ENCODE measurements at places on chromosomes 4 and X.

DNA sequence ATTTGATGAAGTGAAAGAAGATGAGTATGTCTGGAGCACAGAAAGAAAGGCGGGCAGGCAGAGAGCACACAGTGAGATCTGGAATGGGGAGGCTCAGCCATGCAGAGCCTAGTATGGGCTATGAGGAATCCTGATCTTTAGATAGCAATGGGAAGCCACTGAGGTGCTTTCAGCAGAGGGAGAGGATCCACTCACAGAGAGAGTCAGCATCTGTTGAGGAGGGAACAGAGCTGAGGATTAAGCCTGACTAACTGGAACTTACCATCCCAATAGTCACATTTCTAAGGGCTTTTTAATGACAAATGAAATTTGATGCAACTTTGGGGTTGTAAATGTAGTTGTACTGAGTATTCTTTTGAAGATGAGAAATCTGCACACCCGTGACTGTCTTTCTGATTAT lies 20.6 kb upstream of the FGFBP2 start:
- DNase-seq = no peak

DNA sequence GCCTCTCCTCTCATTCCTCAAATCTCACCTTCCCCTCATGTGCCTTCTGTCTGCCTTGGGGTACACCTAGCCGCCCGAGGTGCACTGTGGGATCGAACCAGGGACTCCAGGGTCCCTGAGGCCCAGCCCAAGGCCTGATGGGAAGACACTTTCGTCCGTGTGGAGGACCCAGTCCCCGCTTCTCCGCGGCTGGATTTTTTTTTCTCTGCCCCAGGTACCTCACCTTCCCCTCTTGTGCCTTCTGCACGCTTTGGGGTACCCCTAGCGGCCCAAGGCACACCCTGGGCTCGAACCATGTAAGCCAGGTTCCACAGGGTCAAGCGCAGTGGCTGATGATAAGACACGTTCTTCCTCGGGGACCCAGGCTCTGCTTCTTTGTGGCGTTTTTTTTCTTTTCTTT lies 530.7 kb downstream of the CWH43 start:
- DNase-seq = no peak

GRCh38 chr4:79854856-79855502 lies 218.1 kb downstream of the ANTXR2 start:
- DNase-seq = no peak

DNA sequence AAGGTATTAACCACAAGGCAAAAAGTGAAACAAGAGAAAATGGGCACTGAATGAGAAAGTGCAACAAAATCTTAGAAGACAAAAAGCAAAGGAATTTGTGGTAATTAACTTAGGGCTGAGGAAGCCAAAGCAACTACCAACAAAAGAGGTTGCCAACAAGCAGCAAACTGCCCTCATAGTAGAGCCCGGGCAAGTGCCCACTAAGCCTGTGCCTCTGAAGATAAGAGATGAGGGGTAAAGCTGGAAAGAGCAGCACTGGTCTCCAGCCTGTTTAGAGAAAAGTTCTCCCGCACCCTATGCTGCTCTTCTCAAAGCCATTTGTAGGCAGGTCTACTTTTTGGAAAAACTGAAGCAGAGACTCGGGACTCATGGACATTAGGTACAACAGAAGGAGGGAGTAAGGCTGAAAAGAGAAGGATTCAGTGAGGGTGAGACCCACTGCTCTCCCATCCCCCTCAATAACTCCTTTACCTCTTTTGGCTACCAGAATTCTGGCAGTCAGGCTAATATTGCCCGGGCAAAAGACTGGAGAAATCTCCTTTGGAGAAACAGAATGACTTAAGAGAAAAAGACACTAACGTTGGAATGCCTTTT lies 29.6 kb upstream of the KCNE5 start:
- no peak for DNase-seq

- peak; percentile 5 for DNase-seq
These were observed 83.4 kb downstream of the PHKA2 start for GRCh38 chrX:18900401-18900976.

DNA sequence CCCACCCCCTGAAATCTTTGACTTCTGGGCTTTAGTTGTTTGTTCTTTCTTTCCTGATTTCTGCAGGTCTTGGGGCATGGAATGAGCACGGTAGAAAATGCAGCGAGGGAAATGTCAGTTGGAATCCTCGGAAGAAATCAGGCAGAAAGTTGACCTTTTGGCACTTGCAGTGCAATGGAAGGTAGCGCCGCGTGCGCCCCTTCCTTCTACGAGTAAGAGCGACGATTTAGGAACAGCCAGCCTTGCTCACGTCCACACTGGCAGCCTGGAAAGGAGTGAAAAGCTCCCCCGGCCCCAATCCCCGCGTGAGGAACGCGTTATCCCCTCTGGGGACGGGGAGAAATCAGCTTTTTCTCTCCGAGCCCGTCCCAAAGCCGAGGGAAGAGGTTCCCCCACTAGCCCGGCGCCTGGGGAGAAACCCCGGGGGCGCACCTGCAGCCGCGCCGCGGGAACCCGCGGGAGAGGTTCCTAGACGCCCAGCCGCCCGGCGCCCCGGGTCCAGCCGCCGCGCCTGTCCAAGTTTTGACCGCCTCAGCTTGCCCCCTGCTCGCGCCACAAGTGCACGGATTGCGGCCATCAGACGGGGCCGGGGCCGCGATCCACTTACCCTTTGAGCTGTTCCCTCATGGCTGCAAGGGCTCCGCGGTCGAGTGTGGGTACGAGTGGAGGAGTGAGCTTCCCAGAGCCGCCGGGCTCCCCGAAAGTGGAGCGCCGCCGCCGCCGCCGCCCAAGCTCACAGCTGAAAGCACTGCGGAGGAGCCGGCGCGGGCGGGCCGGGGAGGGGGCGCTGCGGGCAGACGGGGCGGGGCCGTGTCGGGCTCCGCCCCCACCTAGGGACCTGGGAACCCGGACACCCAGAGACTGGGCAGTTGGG lies 194.6 kb upstream of the FTHL17 start:
- DNase-seq = peak; percentile 33

DNA sequence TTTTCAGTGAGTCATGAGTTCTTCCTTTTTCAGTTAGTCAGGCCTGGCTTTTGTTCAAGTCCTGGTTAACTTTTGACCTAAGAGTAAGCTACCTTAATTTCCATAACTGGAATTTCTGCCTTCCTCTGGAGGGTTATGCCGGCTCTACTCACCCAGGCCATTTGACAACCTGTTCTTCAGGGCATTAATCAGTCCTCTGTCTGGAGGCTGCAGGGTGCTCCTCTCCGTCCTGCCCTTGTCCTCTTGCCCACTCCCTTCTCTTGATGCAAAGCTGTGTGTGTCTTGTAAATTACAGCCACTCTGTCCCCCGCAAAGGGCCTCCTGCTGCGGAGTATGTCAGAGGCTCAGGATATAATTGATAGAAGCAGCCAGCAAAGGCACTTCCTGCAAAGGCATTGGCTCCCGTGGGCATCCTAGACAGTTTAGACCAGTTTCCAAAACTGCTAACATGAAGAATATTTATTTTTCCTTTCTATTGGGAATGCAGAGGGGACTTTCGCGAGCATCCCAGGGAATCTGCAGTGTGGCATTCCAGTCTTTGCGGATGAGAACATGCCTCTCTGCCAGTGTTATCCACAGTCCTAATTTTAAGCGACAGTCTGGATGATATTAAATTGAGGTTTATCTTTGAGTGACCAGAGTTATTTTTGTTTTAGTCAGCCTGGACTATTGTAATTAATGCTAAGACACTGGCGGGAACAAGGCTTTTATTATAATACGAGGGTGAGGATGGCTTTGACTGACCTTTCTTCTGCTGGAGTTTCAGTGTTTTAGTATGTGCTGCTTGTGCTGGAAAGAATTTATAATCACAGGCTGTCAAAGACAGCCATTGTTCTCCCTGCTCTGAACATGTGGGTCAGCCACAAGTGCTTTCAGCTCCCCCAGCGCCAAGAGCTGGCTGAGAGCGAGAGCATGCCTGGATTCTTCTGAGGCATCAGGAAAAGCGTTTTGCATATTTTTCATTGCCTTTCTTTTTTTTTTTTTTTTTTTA lies 74.2 kb downstream of the LIMCH1 start:
- peak; percentile 72 for DNase-seq

- peak; percentile 85 for DNase-seq
These were observed 114.5 kb upstream of the RBPJ start for GRCh38 chr4:26206339-26206738.

- DNase-seq = no peak
These were observed 22.7 kb downstream of the EMCN start for GRCh38 chr4:100495074-100495473.

DNA sequence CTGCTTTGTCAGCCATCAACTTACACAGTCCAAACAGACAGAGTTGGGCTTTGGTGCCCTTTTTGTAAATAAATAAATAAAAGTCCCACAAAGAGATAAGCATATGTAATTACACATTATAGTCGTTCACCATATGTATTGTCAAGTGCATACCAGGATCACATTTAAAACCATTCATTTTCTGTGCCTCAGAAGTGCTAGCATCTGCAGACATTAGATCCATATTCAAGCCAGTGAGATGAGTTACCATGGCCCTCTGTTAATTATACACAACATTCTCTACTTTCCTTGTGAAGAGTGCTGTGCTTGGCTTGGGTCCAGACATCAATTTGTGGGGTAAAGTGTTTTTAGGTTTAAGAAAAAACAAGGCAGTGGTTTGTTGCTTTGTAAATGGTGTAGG lies 76.8 kb downstream of the ENOX2 start:
- DNase-seq = no peak

GRCh38 chrX:81412428-81412827 lies 210.5 kb downstream of the SH3BGRL start:
- DNase-seq = no peak

- DNase-seq = peak; percentile 65
These were observed 60.4 kb downstream of the CCNI start for GRCh38 chr4:77015390-77015789.

DNA sequence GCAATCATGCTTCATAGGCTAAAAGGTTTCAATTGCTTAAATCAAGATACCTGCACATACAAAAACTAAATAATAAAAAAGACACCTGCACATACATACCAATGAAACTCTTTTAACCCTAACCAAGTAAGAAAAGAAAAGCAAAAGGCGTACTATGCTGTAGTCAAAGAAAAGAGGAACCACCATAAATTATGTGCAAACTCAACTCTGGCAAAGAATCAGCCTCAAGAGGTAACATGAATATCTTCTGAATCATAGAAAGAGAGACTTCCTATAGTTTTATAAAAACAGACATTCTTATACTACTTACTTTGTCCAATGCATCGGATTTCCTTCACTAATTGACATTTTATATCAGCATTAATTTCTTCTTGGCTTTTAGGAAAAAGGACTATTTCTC lies 29.3 kb downstream of the MMGT1 start:
- no peak for DNase-seq

DNA sequence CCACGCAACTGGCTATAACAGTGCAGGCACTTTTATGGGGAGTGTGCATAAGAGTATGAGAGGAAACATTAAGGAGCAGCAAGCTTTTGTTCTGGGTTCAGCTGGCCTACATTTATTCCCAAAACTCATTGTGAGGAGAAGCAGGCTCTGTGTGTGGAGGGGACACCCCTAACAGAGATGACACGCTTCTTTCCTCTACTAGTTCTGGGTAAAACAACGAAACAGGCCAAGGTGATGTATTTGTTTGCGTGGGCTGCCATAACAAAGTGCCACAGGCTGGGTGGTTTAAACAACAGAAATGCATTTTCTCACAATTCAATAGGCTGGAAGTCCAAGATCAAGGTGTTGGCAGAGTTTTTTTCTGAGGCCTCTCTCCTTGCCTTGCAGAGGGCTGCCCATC lies 488.6 kb downstream of the MID1IP1 start:
- no peak for DNase-seq

GRCh38 chr4:39324897-39325613 lies 41.1 kb downstream of the RFC1 start:
- no peak for DNase-seq

DNA sequence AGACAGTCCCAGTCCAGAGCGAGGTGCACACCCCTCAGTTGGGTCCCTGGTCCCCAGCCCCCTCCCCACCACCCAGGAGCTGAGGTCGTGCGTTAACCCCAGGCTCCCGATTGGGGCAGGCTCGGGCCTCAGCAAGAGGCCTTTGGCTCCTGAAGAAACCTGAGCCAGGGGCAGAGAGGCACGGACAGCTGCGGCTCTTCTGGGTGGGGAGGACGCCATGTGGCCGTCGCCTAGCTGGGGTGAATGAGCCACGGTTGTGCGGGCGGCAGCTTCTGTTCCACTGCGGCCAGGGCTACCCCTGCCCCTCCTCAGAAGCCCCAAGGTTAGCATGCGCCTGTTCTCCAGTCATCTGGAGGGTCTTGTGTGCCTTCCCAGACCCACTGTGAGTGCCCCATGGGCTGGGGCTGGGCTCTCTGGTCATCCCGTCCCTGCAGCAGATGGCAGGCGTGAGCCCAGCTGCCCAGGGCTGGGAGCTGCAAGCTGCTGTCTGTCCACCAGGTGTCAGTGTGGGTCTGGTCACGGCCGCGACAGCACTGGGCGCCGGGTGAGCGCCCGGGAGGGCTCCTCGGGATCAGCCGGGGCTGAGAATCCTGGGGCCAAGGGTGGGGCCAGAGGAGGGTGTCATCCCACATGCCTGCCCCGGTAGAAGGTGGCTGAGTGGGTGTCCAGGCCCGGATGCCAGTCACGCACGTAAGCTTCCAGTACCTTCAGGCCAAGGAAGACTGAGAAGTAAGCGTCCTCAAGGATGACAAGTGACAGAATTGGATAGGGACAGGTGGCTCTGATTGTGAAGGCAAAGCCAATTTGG lies 21.9 kb downstream of the ATP2B3 start:
- peak; percentile 52 for DNase-seq

DNA sequence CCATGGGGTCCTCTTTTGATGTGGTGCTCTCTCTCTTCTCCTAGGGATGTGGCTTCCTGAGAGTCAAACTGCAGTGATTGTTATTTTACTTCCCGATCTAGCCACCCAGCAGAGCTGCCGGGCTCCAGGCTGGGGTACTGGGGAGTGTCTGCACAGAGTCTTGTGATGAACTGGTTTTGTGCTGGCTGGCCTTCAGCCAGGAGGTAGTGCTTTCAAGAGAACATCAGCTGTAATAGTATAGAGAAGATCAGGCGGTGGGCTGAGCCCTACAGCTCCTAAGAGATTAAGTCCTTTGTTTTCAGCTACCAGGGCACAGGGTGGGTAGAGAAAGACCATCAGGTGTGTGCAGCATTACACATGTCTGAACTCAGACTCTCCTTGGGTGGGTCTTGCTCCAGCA lies 59.0 kb upstream of the AGTR2 start:
- DNase-seq = no peak

DNA sequence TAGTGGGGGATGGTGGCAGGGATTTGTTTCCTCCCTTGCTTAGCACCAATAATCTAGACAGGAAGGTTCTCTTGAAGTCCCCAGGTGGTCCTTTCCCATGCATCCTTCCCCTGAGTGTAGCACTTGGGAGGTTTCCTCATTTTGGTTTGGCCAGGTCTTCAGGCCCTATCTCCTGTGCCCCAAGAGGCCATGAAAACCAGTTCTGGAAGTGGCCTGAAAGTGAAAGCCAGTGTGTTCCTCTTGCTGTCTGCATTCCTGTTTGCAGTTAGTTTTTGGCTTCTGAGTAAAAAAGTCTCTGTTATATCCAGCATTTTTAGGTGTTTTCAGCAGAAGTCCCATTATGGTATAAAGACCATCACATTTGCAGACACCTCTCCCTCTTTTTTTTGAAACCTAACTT lies 59.5 kb downstream of the MTM1 start:
- no peak for DNase-seq

GRCh38 chr4:37999000-37999716 lies 39.0 kb downstream of the PTTG2 start:
- DNase-seq = no peak

- peak; percentile 3 for DNase-seq
These were observed 140.8 kb downstream of the OPHN1 start for GRCh38 chrX:68292471-68292870.

All from iris pigment epithelial cell (primary cell).